Epithelial cell of esophagus (primary cell): ENCODE measurements at places on chromosomes 12 and 14.

DNA sequence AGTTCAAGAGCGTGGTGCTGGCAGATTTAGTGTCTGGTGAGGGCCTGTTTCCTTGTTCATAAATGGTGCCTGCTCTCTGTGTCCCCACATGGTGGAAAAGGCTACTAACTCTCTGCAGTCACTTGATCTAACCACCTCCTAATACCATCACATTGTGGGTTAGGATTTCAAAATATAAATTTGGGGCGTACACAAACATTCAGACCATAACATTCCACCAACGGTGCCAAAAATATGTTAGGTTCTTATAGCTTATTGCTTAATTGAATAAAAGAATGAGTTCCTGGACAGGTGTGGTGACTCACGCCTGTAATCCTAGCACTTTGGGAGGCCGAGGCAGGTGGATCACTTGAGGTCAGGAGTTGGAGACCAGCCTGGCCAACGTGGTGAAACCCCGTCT lies 3.4 kb upstream of the DYRK2 start:
- peak; percentile 20 for DNase-seq

DNA sequence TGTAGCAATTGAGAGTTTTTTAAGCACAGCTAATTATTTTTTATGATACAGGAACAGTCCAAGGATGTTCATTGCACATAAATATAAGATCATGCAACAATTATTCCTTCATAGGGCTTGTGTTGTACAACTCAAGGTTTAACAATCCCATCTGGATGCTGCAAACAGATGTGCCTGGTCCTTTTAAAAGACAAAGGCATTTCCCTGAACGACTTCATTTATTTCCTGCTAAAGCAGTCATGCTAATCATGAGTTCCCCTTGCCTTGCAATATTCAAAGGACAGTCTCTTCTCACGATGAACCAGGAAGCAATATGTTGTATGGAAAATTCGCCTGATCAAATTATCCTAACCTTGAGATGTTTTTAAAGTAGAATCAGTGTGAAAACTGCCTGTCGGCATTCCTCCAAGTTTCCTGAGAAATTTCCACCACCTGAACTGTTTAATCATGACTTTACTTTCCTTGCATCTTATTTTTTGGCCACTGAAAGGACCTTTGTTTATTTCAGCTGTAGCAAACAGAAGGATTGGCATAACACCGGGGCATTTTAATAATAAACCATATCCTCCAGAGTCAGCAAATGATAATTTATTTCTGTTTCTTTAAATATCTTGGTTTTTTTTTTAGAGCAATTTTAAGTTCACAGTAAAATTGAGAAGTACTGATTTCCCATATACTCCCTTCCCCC lies 33.9 kb upstream of the TSPAN8 start:
- no peak for DNase-seq

DNA sequence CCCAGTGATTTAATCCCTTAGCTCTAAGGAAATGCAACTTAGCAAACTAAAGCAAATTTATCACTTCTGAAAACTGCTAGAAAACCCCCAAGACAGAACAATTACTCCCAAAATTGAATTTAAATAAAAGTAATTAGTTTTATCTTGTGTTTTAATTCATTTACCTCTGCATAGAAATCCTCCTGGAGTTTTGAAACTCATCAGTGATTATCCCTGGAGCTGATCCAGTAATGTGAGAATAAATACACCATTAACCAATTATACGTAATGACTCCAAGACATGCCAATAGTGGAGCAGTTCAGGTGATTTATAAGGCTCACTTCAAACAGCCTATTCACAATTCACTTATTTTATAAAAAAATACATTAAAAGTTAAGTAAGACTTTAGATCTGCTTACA lies 855.3 kb upstream of the FLRT2 start:
- DNase-seq: no peak

DNA sequence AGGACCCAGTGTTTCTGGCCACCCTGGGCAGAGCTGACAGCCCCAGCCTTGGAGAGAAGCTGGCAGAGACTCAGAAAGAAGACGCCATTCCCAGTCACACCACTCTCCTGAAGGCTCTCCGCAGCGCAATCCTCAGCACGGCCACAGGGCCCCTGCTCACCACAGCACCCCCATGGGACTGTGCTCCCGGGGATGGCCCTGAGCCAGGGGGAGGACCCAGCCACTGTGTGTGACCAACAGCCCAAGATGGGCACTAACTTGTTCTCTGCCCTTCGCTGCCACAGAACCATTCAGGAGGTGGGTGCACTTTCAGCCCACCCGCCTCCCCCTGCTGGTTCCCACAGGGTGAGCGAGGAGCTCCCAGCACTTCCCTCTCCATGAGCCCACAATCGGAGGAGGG lies 57.1 kb downstream of the CCNK start:
- DNase-seq: no peak

GRCh38 chr12:29150462-29150861 lies 1.4 kb downstream of the FAR2 start:
- DNase-seq: no peak

GRCh38 chr14:60227291-60227690 lies 21.7 kb upstream of the PPM1A start:
- DNase-seq: no peak

- no peak for DNase-seq
Measured at GRCh38 chr14:71013551-71014192, 106.4 kb downstream of the PCNX1 start.

DNA sequence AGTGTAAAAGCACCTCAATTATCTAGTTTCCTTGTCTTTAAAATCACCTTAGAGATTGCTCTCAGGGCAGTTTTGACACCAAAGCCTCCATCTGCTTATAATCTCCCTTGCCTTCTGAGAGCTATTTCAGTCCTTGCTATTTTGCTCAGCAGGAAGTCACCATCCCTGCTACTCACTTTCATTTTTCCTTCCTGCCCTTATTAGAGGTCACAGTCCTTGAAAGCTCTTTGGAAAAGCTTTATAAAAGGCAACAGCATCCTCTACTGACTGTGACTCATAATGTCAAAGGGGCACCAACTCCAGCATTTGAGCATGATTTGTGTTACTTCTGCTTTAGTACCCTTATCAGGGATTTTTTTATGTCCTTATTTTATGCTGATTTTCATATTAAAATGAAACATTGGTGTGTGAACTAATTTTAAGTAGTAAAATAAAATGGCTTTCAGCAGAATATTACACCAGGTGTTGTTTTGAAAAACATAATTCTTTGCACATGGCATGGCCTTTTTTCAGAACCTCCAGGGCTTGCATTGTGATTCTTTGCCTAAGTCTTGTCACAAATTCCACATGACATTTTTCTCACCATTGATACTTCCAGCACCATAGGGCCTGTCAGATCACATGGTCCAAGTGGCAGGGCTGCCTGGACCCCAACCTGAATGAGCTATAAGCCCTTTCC lies 213.0 kb downstream of the ADAMTS20 start:
- DNase-seq: peak; percentile 38
